HT1080 (cell line): ENCODE measurements at places on chromosomes 6 and 20. TPM values are rescaled to one million over a fixed set of nuclear protein-coding genes. Genes with fewer than 3 reads are reported as not detected.

Gene SLC2A10
- total RNA-seq: 0.55 TPM in 1 of 2 replicates, not detected in the other

Gene IRAK1BP1
- total RNA-seq: 1.7 and 2.8 TPM in 2 replicates

Gene MED23
- 13.3 and 16.8 TPM in 2 replicates for total RNA-seq

Gene SLCO4A1
- total RNA-seq: 45.5 and 55.7 TPM in 2 replicates

Gene RBBP8NL
- total RNA-seq: not detected in 2 replicates

Gene KIFC1
- 80.5 and 105 TPM in 2 replicates for total RNA-seq

Gene FAM83D
- 73.1 and 78.9 TPM in 2 replicates for total RNA-seq

Gene POM121L2
- total RNA-seq: not detected in 2 replicates

Gene LRFN2
- not detected in 2 replicates for total RNA-seq

Gene MYB
- 0.40 TPM in 2 replicates for total RNA-seq

Gene LY86
- not detected in 2 replicates for total RNA-seq

Gene GRIK2
- total RNA-seq: 0.20 TPM in 1 of 2 replicates, not detected in the other

Gene RGL2
- total RNA-seq: 37.3 and 37.6 TPM in 2 replicates

Gene TMC2
- total RNA-seq: not detected in 2 replicates

Gene CRISP3
- total RNA-seq: not detected in 2 replicates

Gene BPI
- not detected in 2 replicates for total RNA-seq

Gene ANKRD60
- total RNA-seq: not detected in 2 replicates

Gene WFDC2
- total RNA-seq: not detected in 2 replicates

Gene NOL4L
- total RNA-seq: 20.2 and 23.8 TPM in 2 replicates

Gene MYH7B
- total RNA-seq: 0.33 TPM in 1 of 2 replicates, not detected in the other

Gene TBC1D32
- total RNA-seq: 1.9 and 2.4 TPM in 2 replicates
